ENCODE measurements at places on chromosomes 6 and 20.

GRCh38 chr20:63032861-63033793 is 26.4 kb upstream of the BHLHE23 start:
- no peak for DNase-seq

- no peak for DNase-seq
Measured at GRCh38 chr6:44650947-44651346, 263.4 kb downstream of the CDC5L start.

- DNase-seq = no peak
Measured at GRCh38 chr6:35089935-35090505, 51.1 kb downstream of the TCP11 start.

DNA sequence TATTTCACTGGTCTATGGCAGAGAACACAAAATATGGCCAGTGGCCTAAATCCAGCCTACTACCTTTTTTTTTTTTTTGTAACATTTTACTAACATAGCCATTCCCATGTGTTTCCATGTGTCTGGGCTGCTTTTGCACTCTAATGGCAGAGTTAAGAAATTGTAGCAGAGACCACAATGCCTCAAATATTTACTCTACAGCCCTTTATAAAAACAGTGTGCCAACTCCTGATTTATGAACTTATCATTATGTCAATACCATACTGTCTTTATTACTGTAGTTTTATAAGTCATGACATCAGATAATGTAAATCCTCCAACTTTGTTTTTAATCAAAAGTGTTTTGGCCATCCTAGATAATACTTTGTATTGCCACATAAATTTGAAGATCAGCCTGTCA is 27.4 kb upstream of the CAP2 start:
- DNase-seq = no peak

- no peak for DNase-seq
Measured at GRCh38 chr6:75430631-75431325, 62.8 kb downstream of the FILIP1 start.

DNA sequence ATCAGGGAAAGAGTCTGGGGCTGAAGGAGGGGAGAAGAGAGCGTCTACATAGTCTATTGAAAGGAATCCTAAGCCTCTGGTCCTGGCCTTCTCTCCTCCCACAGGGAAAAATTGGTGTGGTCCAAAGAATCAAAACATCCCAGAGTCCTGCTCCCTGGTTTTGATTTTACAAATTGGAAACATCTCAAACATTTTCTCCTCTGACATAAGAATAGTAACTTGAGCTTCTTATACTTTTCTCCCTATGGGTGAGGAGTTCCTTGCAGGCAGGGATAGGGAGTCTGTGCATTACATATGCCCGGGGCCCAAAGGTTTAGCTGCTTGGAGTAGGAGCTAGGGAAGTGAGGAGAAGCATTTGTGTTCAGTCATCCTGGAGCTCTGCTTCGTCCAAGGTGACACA is 120.0 kb upstream of the GGTLC1 start:
- DNase-seq = no peak

- no peak for DNase-seq
Measured at GRCh38 chr6:43972179-43972912, 154.9 kb downstream of the MRPL14 start.

DNA sequence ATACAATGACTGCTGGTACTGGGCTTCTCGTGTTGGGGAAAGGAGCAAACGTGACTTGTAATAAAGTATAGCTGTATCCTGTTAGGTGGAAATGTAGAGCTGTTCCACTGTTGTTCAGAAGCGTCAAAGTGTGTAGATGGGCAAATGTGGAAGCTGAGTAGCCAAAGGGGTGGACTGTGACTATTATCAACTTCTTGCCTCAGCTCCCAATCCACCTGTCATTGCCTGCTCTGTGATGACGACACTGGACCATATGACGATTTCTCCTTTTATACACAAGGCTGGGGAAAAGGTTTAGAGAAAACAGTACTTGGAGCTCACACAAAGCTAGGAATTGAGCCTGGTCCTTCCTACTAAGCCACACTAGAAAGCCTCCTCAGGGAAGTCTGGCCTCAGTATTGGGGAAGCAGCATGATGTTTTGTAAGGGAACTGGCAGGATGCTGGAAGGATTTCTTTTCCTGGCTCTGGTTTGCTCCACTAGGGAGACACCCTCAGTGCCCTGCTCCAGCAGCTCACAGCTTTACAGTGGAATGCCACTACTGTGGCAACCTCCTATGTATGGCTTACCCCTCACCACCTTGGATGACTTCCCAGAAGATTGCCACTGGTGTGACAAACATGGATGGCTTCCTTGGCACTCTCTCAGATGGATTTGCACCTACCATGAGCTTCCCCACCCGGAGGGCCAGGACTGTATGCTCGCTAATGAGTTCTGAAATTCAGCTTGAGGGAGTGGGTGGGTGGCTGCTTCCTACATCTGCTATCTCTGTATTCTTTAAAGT is 20.0 kb downstream of the CD164 start:
- DNase-seq = no peak

GRCh38 chr6:39508515-39508914 is 186.0 kb upstream of the KCNK16 start:
- DNase-seq = no peak

GRCh38 chr20:18055261-18055660 is 2.5 kb downstream of the OVOL2 start:
- no peak for DNase-seq

Data from stimulated activated CD8-positive, alpha-beta memory T cell treated with anti-CD3 and anti-CD28 coated beads, Interleukin-2, amount 100 ng/mL, for 1 hour (primary cell).